Neural progenitor cell (in vitro differentiated cells): ENCODE measurements at places on chromosomes 7 and 10.
A peak's percentile ranks its signal among the peaks of the same experiment; 100 is the strongest.

DNA sequence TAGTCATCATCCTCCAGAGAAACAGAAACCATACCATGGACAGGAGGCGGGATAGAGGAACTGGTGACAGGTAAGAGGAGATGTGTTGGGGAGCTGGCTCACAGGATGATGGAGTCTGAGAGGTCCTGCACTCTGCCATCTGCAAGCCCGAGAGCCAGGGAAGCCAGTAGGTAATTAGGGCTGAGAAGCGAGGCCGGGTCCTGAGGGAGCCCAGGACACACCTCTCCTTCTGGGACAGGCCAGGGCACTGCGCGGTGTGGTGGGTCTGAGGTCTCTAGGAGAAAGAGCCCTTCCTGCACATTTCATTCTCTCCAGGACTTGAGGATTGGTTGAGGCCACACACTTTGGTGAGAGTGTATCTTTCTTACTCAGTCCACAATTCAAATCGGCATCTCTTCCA lies 415.5 kb downstream of the GLRX3 start:
- no peak for DNase-seq

- no peak for DNase-seq
Observed at GRCh38 chr10:121998462-121998861, 9.5 kb downstream of the TACC2 start.

GRCh38 chr7:91251877-91252276 lies 12.4 kb upstream of the FZD1 start:
- DNase-seq: no peak

DNA sequence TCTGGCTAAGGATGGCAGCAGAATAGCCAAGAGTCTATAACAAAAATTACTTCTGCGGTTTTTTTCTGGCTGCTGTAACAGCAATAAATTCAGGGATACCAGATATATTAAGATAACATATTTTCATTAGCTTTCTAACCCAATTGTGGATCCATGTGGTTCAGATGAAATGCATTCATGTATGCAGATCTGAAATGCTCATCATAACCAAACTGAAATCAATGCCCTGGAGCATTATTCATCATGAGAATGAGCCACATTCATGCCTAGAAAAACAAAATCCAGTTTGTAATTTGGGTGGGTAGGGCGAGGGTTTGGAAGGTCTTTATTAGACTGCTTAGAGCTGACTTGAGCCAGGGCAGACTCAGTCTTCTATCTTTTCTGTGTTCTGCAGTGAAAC lies 69.8 kb upstream of the SEMA3A start:
- no peak for DNase-seq

GRCh38 chr10:96967847-96968246 lies 135.7 kb downstream of the LCOR start:
- no peak for DNase-seq

- DNase-seq: no peak
Observed at GRCh38 chr7:32573110-32573687, 77.9 kb downstream of the AVL9 start.

GRCh38 chr7:121530227-121531174 lies 134.4 kb upstream of the FAM3C start:
- DNase-seq: no peak

GRCh38 chr7:157843336-157844140 lies 506.7 kb downstream of the DNAJB6 start:
- DNase-seq: no peak

- no peak for DNase-seq
Observed at GRCh38 chr7:106839511-106839910, 25.6 kb upstream of the PIK3CG start.

DNA sequence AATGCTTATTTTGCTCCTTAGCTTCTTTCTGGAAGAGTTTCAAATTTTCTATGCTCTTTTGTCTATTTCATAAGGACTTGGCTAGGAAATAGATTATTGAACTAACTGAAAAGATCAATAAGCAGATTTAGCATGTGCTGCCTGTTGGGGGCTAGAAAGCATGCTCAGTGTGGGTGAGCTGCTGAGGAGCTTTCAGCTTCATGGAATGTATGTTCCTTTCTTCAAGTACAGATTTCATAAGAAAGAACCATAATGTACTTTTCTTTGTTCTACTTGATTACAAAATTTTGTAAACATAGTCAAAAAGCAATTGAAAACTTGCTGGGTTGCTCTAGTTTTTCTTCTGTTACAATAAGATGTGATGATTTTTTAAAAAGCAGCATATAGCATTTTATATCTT lies 73.8 kb downstream of the TAF3 start:
- no peak for DNase-seq

GRCh38 chr10:124016804-124017375 lies 76.5 kb downstream of the CHST15 start:
- no peak for DNase-seq

DNA sequence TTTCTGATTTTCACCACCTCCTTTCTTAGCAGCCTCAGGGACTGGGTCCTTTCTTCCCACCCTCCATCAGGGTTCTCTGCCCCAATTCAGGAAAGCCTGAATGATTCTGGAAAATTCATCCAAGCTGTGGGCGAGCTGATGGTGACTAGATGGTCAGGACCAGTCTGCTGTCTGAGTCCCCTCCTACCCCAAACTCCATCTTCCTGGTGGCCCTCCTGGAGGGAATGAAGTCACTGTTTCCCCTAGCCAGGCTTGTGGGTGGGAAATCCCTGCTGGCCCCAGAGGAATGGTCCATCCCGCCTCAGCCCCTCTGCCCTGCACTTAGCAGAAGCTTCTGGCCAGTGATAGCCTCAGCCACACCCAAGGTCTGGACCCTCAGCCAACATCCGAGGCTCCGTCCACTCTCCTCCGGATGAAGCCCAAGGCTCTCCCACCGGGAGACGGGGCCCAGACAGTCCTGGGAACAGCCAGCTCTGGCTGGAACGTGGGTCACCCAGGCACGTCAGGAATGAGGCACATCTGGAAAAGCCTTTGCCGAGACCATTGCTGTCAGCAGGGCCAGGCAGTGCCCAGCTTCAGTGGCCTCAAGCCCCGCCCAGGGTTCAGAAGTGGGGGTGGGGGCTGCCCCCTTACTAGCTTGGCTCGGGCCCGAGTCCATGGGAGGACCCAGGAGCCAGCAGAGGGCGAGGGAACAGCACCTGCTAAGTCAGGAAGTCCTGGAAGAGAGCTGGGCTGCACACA lies 4.0 kb upstream of the AQP1 start:
- DNase-seq: no peak

DNA sequence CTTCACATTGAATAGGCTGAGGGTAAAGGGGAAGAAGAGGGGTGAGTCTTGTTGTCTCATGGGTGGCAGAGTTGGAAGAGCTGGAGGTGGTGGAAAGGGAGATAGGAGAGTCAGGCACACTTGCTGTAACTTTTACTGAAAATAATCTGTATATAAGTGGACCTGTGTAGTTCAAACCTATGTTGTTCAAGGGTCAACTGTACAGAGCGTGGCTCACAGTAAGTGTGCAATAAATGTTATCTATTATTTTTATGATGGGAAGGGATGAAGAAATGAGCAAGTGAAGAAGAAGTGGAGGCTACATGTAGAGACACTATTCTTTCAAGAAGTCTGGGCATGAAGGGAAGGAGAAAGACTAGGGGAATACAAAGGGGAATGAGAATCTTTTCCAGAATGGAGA lies 71.5 kb upstream of the FAM133B start:
- no peak for DNase-seq

DNA sequence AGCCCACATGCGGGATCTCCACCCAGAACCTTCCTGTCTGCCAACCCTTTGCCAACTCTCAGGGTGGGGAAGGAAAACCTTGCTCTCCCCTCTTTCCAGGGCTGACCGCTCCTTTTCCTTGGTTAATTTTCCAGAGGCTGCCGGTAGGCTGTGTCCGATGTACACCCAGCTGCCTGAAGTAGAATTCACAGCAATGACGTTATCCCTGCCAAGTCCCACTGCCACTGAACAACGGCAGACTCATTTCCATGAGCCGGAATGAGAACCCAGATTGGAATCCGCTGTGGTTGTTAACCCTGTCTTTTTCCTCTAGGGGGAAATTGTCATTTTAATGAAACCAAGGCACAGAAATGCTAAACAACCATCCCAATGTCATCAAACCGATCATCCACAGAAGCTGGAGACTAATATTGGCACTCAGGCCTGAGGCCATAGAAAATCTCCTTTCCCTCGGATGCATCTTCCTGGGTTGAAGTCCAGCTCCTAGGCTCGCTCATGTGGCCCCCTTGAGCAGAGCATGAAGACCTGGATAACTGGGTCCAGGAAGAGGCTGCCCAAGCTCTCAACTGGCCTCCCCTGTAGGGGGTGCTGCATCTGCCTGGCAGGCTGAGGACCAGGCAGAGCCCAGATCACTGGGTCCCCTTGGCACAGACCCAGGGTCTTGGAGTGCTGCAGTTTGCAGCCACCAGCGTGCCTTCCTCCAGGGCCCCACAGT lies 30.4 kb downstream of the KLRG2 start:
- DNase-seq: no peak

DNA sequence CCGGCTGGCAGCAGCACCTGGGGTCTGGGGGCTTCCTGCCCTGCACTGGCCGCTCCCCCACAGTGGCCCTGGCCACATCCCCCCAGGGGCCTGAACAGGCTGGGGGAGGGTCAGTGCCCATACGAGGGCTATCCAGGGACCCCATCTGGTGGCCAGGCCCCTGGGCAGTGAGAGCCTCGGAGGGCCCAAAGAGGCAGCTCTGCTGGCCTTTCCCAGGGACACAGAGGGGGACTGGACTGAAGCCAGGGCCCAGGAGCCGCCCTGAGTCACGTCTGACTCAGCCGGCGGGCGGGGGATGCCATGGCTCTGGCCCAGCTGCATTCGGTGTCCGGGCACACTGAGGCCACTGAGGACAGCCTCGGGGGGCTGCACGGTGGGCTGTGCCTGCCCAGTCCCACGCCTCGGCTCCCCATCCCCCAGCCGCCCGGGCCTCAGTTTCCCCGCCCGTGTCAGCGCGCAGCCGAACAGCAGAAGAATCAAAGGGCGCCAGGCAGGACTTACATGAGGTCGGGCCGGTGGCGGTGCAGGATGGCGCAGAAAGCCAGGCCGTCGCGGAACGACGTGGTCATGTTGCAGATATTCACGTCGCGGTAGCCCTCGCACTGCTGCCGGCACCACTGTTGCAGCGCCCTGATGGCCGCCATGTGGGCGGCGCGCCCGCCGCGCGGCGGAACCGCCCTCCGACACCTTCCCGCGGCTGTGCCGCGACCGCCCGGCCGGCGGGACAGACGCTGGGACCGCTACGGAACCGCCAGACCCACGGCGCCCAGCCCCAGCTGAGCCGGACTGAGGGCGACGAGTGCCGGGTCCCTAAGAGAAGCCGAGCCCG lies at the start of gene MICALL2:
MICALL2 (minus strand) TSS at position 788 of the 829 bp plus-strand sequence; CDS start at position 644, 144 bp downstream.
- DNase-seq: peak; percentile 55
